ENCODE measurements at places on chromosomes 3 and 15. TPM values are rescaled to one million over a fixed set of nuclear protein-coding genes. Genes with fewer than 3 reads are reported as not detected.
A peak's percentile ranks its signal among the peaks of the same experiment; 100 is the strongest.

GRCh38 chr3:39409514-39410136, 3.1 kb downstream of the RPSA start:
- no peaks in the 10 kb centered on the region for H3K27me3 ChIP-seq
- no peak for DNase-seq
- H3K4me1 ChIP-seq, result peaks cover 44% of the 10 kb centered on the region
- peak overlapping the region; percentile 85 for H3K27ac ChIP-seq

DNA sequence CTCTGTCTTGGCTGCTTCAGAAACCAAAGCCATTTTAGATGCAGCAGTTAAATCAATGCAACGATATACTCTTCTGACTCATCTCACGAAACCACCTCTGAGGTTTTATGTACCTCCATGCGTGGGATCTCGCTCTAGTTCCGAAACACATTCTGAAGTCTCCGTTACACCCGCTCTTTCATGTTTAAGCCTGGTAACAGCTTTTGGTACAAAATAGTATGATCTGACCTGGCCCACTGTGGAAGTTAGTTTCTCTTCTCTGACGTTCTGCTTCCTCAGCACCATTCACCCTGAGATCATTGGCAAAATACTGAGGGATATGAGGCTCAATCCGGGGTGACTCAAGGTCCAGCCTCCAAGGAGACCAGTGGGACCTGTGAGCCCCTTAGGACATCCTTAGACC, 121.9 kb downstream of the TMEM266 start:
- peak overlapping the region; percentile 82 for H3K4me3 ChIP-seq
- peaks cover 4% of the 10 kb centered on the region for H3K36me3 ChIP-seq
- H3K27ac ChIP-seq, result no peak overlapping the region
- H3K27me3 ChIP-seq, result peaks cover 39% of the 10 kb centered on the region

- H3K36me3 ChIP-seq, result peaks cover 3% of the 10 kb centered on the region
- H3K4me3 ChIP-seq, result no peak overlapping the region
- peaks cover 2% of the 10 kb centered on the region for H3K4me1 ChIP-seq
Observed at GRCh38 chr15:77731945-77732344, 99.2 kb upstream of the LINGO1 start.

DNA sequence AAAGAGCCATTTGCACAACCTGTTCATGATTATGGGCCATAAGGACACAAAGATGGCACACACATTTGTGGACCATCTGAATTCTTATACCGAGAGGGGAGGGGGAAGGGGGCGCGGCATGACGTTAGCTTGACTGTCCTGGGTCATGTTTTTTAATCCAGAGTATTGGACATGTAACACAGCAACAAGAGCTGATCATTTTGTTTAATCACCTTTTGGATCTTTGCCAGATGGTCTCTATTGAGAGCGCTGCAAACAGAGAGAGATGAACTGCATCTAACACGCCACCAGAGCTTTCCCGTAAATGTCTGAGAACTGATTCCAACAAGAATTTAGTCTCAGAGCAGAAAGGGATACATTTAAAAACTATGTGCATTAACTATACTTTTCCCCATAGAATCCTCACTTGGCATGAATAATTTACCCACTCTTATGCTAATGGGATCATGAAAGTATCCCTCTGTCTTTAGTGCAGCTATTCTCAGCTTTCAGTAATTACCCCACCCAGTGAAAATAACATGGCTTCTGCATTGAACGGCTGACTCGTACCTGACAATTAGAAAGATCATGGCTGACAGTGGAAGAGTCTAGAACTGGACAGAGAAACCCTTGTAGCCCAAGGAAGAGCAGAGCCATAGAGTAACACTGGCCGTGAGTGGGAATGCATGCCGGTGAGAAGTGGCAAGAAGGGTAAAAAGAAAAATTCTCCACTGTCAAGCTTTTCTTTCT, 22.6 kb downstream of the MEIS2 start:
- H3K4me3 ChIP-seq, result no peak overlapping the region
- H3K27me3 ChIP-seq, result peaks cover 8% of the 10 kb centered on the region
- H3K27ac ChIP-seq, result no peak overlapping the region
- no peaks in the 10 kb centered on the region for H3K4me1 ChIP-seq

DNA sequence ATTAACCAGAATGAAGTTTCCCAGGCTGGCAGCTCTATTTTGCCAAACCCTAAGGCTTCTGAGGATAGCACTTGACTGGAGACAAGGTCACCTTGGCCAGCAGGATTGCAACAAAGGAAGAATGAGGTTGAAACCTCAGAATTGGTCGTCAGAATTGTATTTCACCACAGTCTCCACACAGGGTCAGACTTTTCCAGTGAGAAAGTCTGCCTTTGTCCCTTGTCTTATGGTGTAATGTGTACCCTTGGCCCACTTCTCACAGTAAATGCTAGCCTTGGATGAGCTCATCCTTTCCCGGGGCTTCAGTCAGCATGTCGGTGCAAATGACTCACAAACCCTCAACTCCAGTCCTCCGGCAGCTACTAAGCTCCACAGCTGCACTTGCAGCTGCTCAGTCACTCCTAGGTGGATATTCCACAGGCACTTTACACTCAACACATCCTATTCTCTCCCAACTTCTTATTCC, 19.7 kb downstream of the SSR3 start:
- peaks cover 15% of the 10 kb centered on the region for H3K4me1 ChIP-seq
- H3K27me3 ChIP-seq, result no peaks in the 10 kb centered on the region
- peak overlapping the region; percentile 70 for H3K27ac ChIP-seq
- peaks cover 17% of the 10 kb centered on the region for H3K36me3 ChIP-seq

DNA sequence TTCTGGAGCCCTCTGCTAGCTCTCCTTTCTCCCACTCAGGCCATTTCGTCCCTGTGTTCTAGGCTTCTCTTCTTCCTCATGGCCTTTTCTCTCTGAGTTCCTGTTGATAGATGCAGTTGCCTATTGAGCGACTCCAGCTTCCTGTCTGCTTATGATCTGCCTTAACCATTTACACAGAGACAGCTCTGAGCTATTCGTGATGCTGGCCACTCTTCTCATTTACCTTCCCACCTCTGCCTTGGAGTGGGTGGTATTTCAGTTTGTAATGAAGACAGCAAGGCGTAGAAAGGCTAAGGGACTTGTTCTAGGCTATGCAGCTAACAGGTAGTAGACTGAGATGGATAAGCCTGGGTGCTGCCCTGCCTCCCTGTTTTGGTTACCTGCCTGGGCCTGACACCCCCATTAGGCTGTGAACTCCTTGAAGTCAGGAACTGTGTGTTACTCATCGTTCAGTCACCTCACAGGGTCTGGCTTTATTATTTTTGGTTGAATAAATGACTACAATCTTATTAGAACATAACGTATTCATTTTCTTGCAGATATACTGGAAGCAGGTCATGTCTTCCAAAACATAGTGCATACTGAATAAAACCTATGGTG, 12.6 kb upstream of the ZBTB47 start:
- no peak for DNase-seq
- H3K4me1 ChIP-seq, result peaks cover 16% of the 10 kb centered on the region
- no peak overlapping the region for H3K27ac ChIP-seq
- peaks cover 17% of the 10 kb centered on the region for H3K36me3 ChIP-seq
- peak overlapping the region; percentile 78 for H3K4me3 ChIP-seq

DNA sequence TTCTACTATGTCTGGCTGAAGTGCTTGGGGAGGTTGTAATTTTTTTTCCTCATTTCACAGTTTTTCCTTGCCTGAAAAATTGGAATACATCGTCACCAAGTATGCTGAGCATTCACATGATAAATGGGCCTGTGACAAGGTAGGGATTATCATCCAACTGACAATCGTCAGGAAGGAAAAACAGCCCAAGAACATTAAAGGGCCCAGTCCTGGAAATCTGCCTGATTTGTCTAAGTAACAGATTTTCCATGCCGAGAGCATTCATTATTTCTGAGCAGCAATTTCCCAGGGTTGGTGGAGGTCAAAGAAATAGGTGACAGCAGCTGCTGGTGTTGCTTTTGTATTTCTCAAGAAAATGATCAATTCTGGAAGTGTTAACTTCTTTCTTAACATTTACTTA, 226.0 kb upstream of the CHRM5 start:
- no peak overlapping the region for H3K27ac ChIP-seq
- H3K36me3 ChIP-seq, result peaks cover 2% of the 10 kb centered on the region
- H3K4me3 ChIP-seq, result no peak overlapping the region
- peaks cover 7% of the 10 kb centered on the region for H3K4me1 ChIP-seq
- no peak for DNase-seq

GRCh38 chr3:64505419-64505818, 182.4 kb downstream of the ADAMTS9 start:
- no peak overlapping the region for H3K4me3 ChIP-seq
- H3K36me3 ChIP-seq, result no peaks in the 10 kb centered on the region
- no peak for DNase-seq

DNA sequence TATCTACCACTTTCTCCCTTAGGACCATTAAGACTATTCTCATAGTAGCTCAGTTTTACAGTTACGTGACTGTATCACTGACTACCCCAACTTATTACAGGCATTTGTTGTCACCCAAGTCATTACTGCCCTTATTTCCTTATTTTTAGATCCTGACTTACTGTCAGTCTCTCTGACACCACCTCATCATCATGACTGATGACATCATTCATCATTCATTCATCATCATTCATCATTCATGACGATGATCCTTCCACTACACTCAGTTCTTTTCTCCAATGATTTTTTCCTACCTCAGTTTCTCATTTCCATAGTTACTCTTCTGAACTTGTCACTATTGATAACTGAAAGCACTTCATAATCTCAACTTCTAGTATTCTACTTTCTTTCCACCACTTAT, 83.8 kb downstream of the ADAM10 start:
- no peak overlapping the region for H3K4me3 ChIP-seq
- H3K27ac ChIP-seq, result no peak overlapping the region
- peaks cover 8% of the 10 kb centered on the region for H3K4me1 ChIP-seq
- H3K36me3 ChIP-seq, result peaks cover 13% of the 10 kb centered on the region

- DNase-seq, result no peak
- no peak overlapping the region for H3K4me3 ChIP-seq
- H3K36me3 ChIP-seq, result no peaks in the 10 kb centered on the region
Observed at GRCh38 chr15:59174151-59174834, 32.4 kb upstream of the LDHAL6B start.

DNA sequence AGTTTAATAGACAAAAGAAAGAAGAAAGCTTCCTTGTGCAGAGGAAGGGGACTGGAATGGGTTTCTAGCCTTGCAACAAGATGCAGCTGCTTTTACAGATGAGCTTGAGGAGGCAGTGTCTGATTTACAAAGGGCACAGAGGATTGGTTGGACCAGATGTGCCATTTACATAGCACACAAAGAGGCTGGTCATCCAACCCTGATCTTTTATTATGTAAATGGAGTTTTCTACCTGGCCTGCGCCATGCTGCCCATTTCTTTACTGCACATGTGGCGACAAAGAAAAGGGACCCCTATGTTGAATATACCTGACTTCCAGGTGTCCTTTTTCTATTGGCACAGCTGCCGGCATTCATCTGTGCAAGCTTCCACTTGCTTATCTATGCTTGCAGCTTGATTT, 409.4 kb upstream of the FRG2C start:
- peaks cover 2% of the 10 kb centered on the region for H3K4me1 ChIP-seq
- no peaks in the 10 kb centered on the region for H3K36me3 ChIP-seq
- H3K27ac ChIP-seq, result no peak overlapping the region
- DNase-seq, result no peak
- H3K4me3 ChIP-seq, result no peak overlapping the region
- H3K27me3 ChIP-seq, result peaks cover 10% of the 10 kb centered on the region

- peak overlapping the region; percentile 26 for H3K4me3 ChIP-seq
- DNase-seq, result no peak
- peaks cover 2% of the 10 kb centered on the region for H3K36me3 ChIP-seq
- no peak overlapping the region for H3K27ac ChIP-seq
- H3K27me3 ChIP-seq, result peaks cover 56% of the 10 kb centered on the region
- peaks cover 7% of the 10 kb centered on the region for H3K4me1 ChIP-seq
Observed at GRCh38 chr3:186193534-186194450, 84.9 kb upstream of the ETV5 start.

GRCh38 chr3:155651489-155652218, 93.2 kb downstream of the PLCH1 start:
- H3K27me3 ChIP-seq, result peaks cover 10% of the 10 kb centered on the region
- H3K27ac ChIP-seq, result no peak overlapping the region
- no peaks in the 10 kb centered on the region for H3K4me1 ChIP-seq
- no peaks in the 10 kb centered on the region for H3K36me3 ChIP-seq
- DNase-seq, result no peak

GRCh38 chr3:99764377-99764776, 53.3 kb upstream of the CMSS1 start:
- H3K36me3 ChIP-seq, result no peaks in the 10 kb centered on the region
- H3K27ac ChIP-seq, result no peak overlapping the region
- H3K27me3 ChIP-seq, result peaks cover 22% of the 10 kb centered on the region
- no peak for DNase-seq
- H3K4me3 ChIP-seq, result no peak overlapping the region

- peaks cover 5% of the 10 kb centered on the region for H3K4me1 ChIP-seq
- DNase-seq, result no peak
- no peak overlapping the region for H3K4me3 ChIP-seq
- peaks cover 2% of the 10 kb centered on the region for H3K36me3 ChIP-seq
Observed at GRCh38 chr15:99507016-99507503, 58.7 kb upstream of the MEF2A start.

DNA sequence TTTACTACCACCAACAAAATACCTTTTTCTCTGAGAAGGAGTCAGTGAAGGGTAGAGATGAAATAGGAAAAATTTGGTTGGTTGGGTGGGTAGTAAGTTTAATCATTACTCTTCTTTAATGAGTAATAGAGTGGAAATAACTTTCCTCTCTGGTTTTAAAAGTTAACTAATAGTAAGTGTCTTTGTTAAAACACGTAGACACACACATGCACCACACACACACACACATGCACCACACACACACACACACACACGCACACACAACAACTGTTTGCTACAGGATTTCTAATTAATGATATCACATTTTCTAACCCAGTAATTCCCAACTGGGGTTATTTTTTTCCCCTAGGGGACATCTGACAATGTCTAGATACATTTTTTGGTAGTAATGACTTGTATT, 84.1 kb downstream of the CHL1 start:
- H3K27ac ChIP-seq, result no peak overlapping the region
- H3K36me3 ChIP-seq, result no peaks in the 10 kb centered on the region
- no peak for DNase-seq

- H3K27me3 ChIP-seq, result peaks cover 72% of the 10 kb centered on the region
- no peak within 1 kb of the TSS for H3K27ac ChIP-seq
- peak within 1 kb of the TSS; percentile 87 for H3K4me3 ChIP-seq
- H3K36me3 ChIP-seq, result peaks cover 7% of the 10 kb centered on the region
Observed at GRCh38 chr3:129974564-129974832, at the start of gene TRH. Gene TRH, plus strand, starts transcription at chr3:129974720. Its CDS starts 1,097 bp downstream, at chr3:129975817.

The ISLR2 gene
- total RNA-seq, result not detected

The SNX22 gene
- 1.9 TPM for total RNA-seq

The CPA3 gene
- total RNA-seq, result not detected

The GDPGP1 gene
- 3.7 TPM for total RNA-seq

The CYP1A2 gene
- total RNA-seq, result not detected

The BTBD1 gene
- 45.3 TPM for total RNA-seq
